ENCODE measurements at places on chromosomes 16 and 17. TPM values are rescaled to one million over a fixed set of nuclear protein-coding genes. Genes with fewer than 3 reads are reported as not detected.

Gene PRR29
- total RNA-seq = 0.18 TPM

Gene ASB16
- 0.59 TPM for total RNA-seq

Gene HID1
- 0.37 TPM for total RNA-seq

Gene RAB11FIP4
- 20.8 TPM for total RNA-seq

Gene SLC12A3
- total RNA-seq = not detected

GRCh38 chr17:63598281-63598680, 2.4 kb upstream of the TACO1 start:
- DNase-seq = no peak

GRCh38 chr17:45223539-45224528, 2.1 kb downstream of the FMNL1 start:
- DNase-seq = peak; percentile 33

DNA sequence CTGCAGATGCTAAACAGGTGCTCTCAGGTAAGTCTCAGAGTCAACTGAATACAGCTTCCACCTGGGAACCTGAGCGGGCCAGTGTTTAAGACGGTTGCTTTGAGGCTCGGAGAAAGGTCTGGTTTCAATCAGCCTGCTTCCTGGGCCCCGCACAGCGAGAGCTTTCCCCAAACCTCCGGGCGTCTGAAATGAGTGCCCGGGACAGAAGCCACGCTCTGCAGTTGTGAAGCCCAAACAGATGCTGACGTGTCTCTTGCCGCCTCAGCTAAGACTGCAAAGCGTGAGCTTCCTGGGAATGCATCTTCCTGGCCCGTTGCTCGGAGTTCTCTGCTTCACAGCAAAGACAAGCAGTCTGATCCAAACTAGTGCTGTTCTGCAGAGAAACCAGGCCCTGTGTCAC, 36.7 kb downstream of the PLXDC1 start:
- no peak for DNase-seq

- no peak for DNase-seq
Measured at GRCh38 chr16:7967996-7968509, 622.3 kb downstream of the TMEM114 start.

DNA sequence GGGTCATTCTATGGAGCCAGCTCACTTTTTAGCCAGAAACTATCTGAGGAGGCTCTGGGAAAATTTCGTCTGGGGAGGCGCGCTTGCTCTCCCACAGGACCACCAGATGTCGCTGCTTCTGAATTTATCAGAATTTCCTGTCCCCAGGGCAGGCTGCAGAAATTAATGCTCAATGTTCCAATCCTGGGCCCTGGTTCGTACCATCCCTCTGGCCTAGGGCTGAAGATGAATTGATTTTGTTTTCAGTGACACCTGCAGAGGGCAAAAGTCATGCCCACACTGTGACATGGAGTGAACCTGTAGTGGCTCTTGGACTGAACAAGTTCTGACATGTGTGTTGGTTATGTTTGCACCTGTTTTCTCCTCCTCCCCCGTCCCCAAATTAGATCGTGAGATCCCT, 482.6 kb downstream of the NPIPA7 start:
- peak; percentile 17 for DNase-seq

- DNase-seq = no peak
Measured at GRCh38 chr17:76092526-76093413, 10.8 kb downstream of the EXOC7 start.

GRCh38 chr17:59530531-59530930, 34.9 kb upstream of the DHX40 start:
- no peak for DNase-seq

DNA sequence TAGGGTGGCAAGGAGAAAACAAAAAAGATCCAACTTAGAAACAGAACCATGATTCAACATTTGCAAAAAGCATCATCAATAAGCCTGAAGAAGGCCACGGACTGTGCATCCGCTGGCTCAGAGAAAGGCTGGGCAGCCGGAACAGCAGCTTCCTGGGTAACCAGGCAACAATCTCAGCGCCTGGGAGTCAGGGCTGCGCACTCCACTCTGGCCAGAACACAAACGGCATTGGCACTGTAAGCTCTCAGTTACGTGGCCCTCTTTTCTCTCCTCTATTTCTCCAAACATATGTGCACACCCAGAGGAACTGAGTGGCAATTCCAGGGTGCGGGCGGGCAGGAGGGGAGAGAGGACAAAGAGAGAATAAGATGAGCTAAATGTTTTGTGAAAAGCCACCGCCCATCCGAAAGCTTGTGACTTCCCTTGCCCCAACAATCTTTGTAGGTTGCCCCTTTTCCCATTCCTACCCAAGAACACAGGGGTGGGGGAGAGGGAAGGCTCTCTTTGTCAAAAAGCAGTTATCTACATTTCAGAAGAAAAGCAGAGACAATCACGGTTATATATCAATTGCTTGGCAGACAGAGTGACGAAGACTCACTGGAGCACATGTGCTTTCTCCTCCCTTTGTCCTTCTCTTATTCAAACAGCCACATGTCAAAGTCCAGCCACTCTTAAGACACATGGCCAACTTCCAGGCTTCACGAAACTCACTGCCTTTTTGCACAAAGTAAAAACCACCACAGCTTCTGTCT, 6.6 kb upstream of the GHDC start:
- no peak for DNase-seq

- DNase-seq = no peak
Measured at GRCh38 chr16:11614587-11615175, 28.0 kb upstream of the LITAF start.

DNA sequence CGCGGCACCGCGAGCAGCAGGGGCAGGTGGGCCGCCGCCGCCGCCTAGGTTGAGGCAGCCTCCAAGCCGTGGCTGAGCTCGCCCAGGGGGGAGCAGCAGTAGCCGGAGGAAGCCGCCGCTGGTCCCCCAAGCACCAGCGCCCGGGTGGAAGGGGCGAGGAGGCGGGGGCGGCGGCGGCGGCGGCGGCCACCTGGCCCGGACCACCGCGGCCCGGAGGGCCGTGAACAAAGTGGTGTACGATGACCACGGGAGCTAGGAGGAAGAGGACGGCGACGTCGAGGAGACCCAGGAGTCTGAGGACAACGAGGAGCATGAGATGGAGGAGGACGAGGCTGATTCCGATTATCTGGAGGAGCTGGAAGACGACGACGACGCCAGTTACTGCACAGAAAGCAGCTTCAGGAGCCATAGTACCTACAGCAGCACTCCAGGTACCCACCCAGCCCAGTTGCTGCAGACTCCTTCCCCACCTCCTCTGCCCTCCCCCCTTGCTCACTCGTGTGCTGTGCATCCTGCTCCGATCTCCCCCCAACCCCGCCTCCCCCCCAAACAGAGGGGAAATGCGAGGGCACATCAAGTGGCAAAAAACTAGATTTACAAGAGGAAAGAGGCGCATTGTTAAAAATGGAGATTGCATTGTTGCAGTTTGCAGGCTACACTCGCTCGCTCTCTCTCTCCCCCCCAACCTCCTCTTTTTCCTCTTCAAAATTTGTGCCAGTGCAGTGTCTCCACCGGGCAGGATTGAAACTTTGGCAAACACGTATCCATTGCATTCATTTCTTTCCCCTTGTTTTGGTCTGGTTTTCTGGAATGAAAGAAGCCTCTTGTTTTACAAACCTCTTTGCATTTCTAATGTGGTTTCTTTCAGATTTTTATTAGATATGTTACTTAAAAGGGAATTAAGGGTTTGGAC, 41.8 kb upstream of the AMZ2 start:
- DNase-seq = no peak

GRCh38 chr17:3904501-3904900, 11.6 kb upstream of the CAMKK1 start:
- DNase-seq = no peak

GRCh38 chr17:42005166-42005565, 12.1 kb downstream of the DNAJC7 start:
- DNase-seq = no peak

DNA sequence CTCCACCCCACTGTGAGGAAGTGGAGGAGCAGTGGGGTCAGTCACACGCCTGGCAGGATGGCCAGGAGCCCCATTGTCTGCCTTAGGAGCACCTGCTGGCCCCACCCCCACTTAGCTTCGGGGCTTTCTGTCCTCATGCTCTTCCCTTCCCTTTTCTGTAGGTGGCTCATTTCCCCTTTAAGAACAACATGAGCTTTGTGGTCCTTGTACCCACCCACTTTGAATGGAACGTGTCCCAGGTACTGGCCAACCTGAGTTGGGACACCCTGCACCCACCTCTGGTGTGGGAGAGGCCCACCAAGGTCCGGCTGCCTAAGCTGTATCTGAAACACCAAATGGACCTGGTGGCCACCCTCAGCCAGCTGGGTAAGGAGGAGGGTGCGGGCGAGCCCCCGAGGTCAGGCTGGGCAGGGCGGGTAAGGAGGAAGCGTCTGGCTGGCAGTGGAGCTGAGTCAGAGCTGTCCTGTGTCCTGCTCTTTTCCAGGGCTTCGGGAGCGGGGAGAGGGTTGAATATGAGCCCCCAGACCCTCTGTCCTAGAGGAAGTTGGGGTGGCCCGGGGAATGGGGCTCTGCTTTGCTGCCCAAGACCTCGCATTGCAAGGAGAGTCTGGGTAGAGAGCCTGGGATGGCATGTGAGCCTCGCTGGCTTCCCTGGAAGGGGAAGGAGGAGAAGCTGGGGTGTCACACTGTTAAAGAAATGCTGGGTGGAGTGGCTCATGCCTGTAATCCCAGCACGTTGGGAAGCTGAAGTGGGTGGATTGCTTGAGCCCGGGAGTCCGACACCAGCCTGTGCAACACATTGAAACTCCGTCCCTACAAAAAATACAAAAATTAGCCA, 9.2 kb upstream of the SERPINF1 start:
- no peak for DNase-seq

DNA sequence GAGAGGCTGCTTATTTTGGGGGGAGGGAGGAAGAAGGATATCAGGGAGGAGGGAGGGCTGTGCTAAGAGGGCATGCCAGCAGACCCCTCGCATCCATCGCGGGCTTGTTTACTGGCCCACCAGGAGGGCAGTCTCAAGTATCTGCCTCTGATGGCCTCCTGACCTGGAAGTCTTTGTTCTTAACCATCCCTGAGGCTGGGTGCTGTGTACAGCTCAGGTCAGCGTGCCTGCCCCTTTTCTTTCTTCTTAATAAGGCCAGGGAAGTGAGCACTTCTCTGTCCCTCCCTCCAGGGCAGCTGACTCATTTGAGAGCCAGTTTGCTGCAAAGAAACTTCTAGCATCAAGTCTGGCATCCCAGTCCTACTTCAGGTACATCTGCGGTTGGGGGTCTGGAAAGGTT, 157.0 kb downstream of the CCDC182 start:
- DNase-seq = no peak

DNA sequence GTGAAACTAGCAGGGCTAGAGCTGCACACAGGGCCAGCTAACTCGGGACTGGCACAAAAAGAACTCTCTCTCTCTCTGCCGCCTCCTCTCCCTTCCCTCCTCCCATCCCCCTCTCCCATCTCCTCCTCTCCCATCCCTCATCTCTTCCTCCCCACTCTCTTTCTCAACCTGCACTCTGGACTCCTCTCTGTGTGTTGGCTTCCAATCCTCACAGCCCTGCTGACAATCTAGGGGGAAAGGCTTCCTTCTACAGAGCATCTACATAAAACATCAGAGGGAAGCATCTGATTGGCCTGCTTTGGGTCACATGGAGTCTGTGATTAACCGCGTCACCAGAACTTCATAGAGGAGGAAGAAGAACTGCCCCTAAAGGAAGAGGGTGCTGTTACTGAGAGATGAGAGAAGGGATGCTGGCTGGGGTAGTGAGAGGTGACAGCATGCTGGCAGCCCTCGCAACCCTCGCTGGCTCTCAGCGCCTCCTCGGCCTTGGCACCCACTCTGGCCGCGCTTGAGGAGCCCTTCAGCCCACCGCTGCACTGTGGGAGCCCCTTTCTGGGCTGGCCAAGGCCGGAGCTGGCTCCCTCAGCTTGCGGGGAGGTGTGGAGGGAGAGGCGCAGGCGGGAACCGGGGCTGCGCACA, 12.8 kb upstream of the ZFP90 start:
- no peak for DNase-seq

- no peak for DNase-seq
Measured at GRCh38 chr16:68372806-68373205, 62.0 kb downstream of the PRMT7 start.

DNA sequence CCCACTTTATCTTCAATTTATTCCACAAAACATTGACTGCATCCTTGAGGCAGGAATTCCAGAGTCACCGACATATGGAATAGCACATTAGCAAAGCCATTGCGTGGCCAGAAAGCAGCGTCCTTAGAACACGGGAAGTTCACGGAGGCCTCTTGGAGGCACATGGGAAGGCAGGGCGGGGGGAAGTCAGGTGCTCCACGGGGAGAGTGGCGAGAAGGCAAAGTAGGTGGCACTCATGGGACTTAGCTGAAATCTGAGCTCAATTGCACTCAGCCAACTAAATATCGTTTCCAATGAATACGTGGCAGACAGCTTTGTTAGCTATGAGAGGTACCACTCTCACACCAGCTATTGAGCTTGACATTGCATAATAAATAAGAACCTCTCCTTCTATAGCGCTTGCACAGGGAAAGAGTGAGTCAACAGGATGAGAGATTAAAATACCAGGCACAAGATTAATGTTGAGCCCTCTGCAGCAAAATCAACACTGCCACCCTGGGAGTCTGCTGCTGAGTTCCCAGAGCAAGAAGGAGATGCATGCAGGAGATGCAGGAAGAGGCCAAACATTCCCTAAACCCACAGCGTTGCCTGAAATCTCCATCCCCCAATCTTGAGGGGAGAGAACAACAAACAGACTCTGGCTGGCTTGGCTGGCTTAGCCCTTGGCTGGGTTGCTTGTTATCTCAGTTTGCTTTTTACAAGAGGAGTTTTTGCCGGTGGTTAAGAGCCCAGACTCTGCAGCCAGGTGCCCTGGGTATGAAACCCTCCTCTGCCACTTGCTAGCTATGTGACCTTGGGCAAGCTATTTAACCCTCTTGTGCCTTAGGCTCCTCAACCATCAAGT, 28.8 kb downstream of the ABCC12 start:
- no peak for DNase-seq

GRCh38 chr17:77491921-77492445, 351.2 kb downstream of the SEC14L1 start:
- no peak for DNase-seq

GRCh38 chr16:20301840-20302239, 25.5 kb downstream of the GP2 start:
- no peak for DNase-seq

GRCh38 chr16:47983999-47984580, 171.7 kb downstream of the ABCC12 start:
- no peak for DNase-seq

DNA sequence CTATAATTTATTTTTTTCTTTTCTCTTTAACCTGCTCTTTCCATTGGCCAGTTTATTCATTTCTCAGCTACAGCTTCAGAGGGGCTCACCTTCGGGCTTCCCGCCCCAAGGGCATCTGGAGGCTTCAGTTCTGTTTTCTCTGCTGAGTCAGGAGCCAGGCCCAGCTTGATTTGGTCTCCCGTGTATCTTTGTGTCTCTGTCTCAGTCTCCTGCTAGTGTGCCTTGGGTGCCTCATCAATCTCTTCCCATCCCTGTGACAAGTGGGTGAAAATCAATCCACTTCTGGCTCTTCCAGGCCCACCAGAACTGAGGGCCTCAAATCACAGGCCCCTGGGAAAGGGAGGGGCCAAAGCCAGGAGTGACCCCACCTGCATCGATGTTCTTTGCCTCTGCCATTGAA, 72.1 kb downstream of the CCDC182 start:
- DNase-seq = no peak

- DNase-seq = no peak
Measured at GRCh38 chr16:50268352-50268751, 2.0 kb downstream of the ADCY7 start.

Measured in activated T-helper 2 cell treated with anti-CD3 and anti-CD28 coated beads, Interferon-gamma antibody, Interleukin-2, Interleukin-4, amounts not matched to agents 10 μg/mL and 5 μg/mL and 100 μg/mL, durations not matched to agents 14 hours and 24 hours and 36 hours (primary cell).